ENCODE measurements at places on chromosomes 6 and 20.

- no peak for DNase-seq
These were observed 829 bp downstream of the MANBAL start for GRCh38 chr20:37290158-37290810.

DNA sequence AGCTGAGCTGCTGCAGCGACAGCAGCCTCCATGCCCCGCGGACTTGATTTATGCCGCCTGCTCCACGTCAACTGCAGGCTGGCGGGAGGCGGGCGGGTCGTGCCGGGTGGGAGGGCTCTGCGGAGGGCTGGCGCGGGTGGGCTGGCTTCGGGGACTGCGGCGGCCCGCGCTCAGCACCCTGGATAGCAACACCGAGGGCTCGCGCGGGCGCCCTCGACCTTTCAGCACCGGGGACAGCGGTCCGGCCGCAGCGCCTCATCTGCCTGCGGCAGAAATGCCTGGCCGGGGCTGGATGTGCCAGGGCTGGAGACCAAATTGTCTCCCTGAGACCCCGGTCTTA, 792 bp downstream of the SNAP25 start:
- peak; percentile 31 for DNase-seq

- DNase-seq = no peak
These were observed 102.0 kb downstream of the POPDC3 start for GRCh38 chr6:105077596-105078385.

- no peak for DNase-seq
These were observed 14.9 kb downstream of the TMEM170B start for GRCh38 chr6:11552442-11552841.

GRCh38 chr6:45422503-45423110, 44.9 kb upstream of the SUPT3H start:
- DNase-seq = no peak

DNA sequence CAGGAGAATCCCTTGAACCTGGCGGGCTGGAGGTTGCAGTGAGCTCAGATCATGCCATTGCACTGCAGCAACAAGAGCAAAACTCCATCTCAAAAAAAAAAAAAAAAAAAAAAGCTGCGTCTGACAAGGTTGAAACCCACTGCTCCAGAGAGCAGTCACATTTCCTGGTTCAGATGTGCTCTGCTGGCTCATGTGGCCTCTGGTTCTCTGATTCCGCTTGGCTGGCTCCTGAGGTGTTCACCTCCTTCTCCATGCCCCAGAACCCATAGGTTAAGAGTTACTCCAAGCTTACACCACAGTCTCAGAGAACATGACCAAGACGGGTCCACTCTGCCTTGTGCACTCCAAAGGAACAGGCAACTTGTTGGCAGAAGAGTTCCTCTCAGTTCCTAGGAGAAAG, 8.8 kb upstream of the CNR1 start:
- DNase-seq = no peak

GRCh38 chr6:11460001-11460668, 77.4 kb upstream of the TMEM170B start:
- no peak for DNase-seq
